ENCODE measurements at places on chromosomes 12 and 14.

DNA sequence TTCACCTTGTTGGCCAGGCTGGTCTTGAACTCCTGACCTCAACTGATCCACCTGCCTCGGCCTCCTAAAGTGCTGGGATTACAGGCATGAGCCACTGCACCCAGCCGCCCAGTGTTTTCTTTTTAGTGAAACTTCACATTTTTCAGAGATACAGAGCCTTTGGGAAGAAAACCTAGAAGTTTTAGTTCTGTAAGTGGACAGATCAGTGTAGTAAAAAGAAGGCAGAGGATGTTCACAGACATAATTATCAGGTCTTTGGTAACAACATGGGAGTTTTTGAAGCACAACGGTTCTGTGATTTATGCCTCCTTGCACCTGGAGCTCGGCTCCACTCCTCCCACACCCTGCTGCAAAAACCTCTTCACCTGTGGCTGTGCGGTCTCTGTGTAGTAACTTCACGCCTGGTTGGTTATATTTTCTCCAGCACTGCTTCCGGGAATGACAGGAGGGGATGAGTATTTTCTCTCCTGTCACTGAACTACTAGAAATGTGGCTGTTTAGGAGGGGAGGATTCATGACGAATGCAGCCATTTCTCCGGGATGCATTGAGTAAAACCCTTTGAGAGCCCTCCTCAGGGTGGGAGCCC, 67.0 kb downstream of the ARF6 start:
- no peak for DNase-seq

DNA sequence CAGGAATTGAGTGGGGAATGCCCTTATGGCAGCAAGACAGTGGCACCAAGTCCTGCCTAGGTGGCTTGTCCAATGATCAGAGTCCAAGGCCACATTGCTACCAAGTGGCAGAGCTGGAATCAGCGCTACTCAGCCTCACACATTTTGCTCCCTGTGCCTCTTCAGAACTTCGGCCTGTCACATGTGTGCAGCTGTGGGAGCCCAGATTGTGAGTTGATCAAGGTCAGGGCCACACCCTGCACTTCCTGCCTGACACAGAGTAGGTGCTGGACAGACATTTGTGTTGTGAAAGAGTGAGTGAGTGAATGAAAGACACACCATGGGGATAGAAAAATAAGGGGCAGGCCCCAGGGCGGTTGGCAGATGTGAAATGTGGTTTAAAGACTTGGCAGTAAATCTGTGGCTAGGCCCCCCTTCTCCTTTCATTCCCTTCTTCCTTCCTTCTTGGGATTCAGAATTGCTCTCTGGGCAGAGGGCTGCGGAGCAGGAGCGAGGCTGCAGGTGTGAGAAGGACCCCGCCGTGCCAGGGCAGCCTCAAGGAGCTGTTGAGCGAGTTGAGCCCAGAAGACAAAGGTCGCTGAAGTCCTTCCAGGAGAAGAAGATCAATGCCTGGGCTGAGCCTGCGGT, 83.5 kb downstream of the SLC25A47 start:
- DNase-seq: no peak

DNA sequence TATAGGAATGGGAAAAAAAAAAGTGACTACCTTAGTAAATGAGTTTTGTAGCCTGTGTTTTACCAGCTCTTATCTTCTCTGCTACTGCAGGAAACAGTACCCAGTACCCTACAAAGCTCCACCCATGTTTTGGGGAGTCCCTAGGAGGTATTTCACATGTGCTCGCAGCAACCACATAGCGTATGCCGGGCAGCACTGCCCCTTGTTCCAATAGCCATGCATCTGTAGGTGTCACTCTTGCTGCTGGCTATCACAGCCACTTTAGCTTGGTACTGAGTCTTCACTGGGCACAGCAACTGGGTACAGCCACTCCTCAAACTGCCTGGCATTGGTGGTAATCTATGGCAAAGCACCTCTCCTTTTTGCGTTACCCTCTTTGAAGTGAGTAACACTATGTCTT, 2.0 kb upstream of the MDM1 start:
- no peak for DNase-seq

GRCh38 chr12:13233830-13234641, 37.5 kb downstream of the EMP1 start:
- DNase-seq: peak; percentile 70

DNA sequence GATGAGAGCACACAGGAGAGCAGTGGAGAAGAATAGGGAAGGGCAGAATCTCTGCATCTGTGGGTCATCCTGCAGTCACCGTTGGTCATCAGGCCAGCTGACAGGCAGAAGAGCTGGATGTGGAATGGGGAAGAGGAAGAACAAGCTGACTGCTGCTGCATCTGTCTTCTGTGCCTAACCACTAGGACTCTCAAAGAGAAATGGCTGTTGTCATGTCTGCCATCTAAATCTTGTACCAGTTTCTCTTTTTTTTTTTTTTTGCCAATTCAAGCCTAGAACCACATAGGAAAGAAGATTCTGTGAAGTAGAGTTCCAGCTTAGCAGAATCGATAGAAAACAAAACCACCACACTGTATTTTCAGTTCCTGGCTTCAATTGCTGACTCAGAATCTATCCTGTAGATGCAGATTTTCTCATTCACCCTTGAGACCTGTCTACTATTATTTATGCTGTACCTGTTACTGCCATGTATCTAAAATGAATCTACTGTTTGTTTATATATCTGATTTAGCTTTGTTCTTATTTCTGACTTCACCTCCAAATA, 421.9 kb upstream of the PRICKLE1 start:
- DNase-seq: no peak

- DNase-seq: no peak
Observed at GRCh38 chr12:53466640-53467039, 14.7 kb downstream of the PCBP2 start.

- no peak for DNase-seq
Observed at GRCh38 chr12:51270951-51271518, 820 bp upstream of the SMAGP start.

GRCh38 chr14:38212111-38212510, 4.4 kb downstream of the SSTR1 start:
- no peak for DNase-seq

- DNase-seq: no peak
Observed at GRCh38 chr14:97100306-97100705, 303.1 kb downstream of the VRK1 start.

- no peak for DNase-seq
Observed at GRCh38 chr12:75738486-75738885, 227.1 kb upstream of the KRR1 start.

DNA sequence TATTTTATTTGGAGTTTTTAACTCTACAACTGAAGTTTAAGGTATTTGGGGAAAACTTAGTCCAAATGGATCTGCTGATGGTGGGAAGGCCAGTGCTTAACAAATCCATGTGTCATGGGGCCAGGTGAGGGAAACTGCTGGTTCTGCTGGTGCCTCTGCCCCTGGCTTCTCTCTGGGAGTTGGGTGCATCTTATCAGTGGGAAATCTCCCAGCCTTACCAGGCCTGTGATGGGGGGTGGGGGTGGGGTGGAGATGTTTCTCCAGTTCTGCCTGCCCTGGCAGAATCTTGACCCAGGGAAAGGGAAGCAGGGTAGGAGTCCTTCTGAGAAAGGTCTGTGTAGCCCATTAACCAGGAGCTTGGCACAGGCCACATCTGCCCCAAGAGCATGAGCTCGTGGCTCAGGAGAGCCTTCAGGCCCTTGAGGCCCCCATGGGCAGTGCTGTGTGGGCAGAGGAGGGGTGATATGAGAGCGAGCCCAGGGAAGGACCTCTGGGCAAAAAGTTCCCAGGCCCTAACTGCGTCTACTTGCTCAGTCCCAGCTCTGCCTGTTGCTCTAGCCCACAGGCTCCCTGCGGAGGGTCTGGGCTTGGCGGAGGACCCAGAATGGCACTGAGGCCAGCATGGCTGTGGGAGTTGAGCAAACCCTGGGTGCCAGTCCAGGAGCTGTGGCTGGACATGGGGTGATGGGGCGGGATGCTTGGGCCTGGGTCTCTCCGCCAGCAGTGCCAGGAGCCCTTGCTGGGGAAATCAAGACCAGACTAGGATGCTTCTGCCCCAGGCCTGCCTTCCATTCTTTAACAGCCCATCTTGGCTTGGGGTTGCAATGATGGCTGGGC, 18.2 kb downstream of the VASH1 start:
- no peak for DNase-seq

- no peak for DNase-seq
Observed at GRCh38 chr12:16243487-16244412, 33.7 kb downstream of the SLC15A5 start.

- no peak for DNase-seq
Observed at GRCh38 chr12:104568935-104569334, 112.2 kb downstream of the CHST11 start.

DNA sequence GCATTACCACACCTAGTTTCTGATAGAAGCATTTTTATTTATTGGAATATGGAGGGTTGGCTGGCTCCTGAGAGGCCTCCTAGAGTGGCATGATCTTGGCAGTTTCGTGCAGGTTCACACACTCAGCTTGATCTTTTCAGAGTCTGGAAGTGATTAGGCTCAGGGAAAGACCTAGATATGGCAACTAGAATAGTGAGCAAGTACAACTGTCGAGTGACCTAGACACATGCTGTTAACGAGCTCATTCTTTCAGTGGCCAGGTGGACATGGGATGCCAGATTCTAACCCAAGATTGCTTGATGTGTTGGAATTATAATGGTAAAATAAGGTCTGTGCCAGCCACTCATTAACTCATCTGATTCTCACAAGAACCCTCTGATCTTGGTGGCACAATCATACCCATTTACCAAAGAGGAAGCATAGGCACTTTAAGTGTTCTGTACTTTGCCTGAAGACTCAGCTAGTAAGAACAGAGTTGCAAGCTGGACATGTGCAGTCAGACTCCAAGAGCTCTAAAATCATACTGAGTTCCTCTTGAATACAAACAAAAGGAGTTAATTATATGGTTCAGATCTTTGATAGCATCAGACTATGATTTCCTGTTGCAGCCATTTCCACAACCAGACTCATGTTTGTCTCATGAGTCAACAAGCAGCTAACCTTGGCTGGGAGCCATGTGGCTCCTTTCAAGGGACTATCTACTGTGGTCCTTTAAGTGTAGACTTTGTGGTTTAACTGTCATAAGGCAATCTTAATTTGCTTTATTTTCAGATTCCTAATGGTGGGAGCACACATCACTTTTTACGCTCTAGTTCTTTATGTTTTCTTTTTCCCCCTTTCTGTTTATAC, 144.2 kb downstream of the PLEKHA5 start:
- peak; percentile 79 for DNase-seq

GRCh38 chr12:127592245-127592644, 674.7 kb upstream of the TMEM132C start:
- no peak for DNase-seq

DNA sequence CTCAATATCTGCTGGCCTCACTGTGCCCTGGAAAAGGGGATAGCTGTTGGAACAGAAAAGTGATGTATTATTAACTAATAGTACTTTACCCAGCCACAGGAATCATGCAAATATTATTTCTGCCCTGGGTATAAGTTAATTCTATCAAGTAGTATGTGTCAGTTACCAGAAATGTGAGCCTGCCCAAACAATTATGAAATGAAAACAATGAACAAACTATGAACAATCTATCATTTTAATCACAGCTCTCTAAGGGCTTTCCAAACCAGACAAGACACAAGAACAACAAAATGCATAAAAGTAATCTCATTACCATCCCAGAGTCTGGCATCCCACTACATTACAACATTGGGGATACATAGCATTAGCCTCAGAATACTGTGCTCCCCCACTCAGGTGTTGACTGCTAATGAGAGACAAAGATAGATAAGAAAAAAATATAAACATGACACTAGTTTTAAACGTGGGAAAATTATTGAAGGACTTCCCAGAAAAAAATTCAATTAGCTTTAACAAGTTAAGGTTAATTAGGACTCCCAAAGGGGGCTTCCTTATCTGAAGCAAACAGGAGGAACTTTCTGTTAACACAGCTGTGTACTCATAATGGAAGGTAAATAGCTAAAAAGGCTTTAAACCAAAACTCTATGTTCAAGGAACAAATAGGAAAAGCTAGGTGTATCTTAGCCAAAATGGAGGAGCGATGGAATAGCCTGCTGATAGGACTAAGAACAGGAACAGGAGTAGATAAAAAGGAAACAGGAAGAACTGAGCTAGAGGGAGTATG, 3.3 kb downstream of the DCAF5 start:
- no peak for DNase-seq

DNA sequence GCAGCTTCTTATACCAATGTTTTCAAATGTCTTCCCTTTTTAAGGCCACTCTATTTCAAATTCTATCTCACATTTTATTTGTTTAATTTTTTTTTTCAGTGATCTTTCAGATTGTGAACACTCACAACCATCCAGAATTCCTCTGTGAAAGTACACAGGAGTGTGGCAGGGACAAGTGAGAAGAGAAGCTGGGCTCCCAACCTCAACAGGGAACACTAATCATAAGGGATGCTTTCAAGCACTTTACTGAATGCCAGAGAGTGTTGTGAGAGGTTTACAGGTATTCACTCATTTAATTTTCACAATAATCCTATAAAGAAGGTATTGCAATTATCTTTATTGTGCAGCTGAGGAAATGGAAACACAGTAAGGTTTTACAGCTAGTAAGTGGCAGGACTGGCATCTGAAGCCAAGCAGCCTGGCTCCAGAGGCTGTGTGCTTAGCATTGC, 60.1 kb upstream of the PYGL start:
- DNase-seq: no peak

DNA sequence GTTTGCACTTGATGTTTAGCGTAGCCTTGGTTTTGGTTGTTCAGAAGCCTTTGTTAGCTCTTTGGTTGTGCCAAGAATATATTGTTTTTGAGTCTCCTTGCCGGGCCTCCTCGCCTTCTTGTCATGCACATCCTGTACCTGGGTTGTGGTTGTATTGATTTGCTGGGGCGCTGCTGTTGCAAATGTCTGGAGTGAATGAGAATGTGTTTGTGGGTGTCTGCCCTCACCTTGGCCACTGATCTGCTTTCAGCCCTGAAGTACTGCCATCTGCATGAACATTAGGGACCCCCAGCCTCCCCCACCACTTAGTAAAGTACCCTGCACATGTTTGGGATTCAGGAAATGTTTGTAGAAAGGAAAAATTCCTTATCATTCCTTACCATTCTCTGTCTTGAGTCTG, 16.5 kb downstream of the PRKCH start:
- no peak for DNase-seq

- DNase-seq: peak; percentile 52
Observed at GRCh38 chr12:34296143-34297041, 274.1 kb downstream of the ALG10 start.

GRCh38 chr14:104450811-104451401, 128.7 kb upstream of the C14orf180 start:
- DNase-seq: peak; percentile 56

- peak; percentile 65 for DNase-seq
Observed at GRCh38 chr12:53225635-53226424, 6.2 kb downstream of the RARG start.

Data from tibial artery (tissue), 4 donors.